ENCODE measurements at places on chromosomes 4 and X.

DNA sequence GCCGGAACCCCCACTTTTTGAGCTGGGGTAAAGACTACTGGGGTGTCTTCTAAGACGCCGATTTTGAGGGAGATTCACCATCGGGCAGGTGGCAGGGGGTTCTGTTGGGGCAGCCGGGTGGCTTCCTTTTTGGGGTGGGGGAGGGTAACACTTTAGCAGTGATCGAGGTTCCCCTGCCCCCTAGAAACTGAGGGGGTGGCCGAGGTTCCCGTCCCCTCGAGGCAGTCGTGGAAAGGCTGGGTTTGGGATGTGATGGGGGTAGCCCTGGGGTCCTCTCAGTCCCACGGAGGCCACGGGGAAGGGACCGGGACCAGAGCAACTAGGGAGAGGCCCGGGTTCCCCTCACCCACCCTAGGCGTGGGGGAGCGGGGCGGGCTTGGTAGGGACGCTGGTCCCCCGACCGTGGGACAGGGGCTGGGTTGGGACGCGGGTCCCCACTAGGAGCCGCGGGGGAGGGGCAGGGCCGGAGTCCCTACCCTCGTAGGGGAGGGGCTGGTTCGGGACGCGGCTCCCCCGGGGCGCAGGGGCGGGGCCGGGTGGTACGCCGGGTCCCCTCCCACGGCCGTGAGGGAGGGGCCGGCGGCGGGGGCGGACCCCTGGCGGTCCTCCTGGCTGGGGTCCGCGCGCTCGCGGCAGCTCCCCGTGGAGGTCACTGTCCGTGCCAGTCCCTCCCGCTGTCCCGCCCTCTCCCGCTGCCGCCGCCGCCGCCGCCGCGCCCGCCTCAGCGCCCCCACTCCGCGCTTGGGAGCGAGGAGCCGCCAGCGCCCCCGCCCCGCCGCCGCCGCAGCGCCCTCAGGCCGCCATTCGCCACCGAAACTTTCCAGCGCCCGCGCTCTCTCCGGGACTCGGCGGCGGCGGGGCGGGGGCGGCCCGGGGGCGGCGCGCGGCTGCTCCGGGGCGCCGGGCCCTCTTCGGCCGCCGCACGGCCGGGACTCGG lies at the start of gene TBL1X:
TSS of gene TBL1X (plus strand) at position 624 of the 937 bp plus-strand sequence. CDS start 188,529 bp downstream, outside the sequence.
- DNase-seq: peak; percentile 55

GRCh38 chr4:116796022-116796421 lies 289.4 kb downstream of the TRAM1L1 start:
- DNase-seq: no peak

DNA sequence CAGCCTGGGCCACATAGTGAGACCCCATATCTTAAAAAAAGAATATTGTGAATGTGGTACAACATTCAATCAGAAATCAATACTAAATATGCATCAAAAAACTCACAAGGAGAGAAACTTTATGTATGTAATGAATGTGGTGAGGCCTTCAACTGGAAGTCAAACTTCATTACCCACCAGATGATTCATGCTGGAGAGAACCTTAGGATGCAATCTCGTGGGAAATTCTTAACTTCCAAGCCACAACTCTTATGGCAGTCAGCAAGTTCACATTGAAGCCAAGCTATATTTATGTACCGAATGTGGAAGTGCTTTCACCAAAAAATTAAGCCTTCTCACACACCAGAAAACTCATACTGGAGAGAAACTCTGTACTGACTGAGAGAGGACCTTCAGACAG lies 84.5 kb upstream of the UXT start:
- no peak for DNase-seq

DNA sequence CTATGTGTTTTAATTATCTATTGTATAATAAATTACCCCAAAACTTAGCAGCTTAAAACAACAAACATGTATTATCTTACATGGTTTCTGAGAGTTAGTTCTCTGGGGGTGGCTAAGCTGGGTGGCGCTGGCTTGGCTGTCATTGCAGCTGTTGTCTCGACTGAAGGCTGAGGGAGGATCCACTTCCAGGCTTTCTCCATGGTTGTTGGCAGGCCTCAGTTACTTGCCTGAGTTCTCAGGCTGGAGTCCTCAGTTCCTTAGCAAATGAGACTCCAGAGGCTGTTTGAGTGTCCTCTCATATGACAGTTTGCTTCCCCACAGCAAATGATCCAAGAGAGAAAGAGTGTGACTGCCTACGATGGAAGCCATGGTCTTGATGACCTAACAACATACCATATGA lies 23.5 kb upstream of the GALNT7 start:
- DNase-seq: no peak

DNA sequence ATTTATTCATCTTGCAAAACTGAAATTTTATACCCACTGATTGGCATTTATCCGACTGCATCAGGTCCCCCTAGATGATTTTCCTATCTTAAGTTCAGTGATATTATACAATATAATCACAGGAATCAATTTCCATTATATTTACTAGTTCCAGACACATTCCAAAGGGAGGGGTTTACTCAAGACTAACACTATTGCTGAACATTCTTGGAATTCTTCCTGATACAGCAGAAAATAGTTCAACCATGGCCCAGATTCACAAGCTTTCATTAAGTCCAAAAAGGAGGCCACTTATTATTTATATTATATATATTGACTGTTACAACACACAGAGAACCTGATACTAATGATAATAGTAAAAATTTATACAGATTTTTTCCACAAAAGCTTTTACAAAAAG lies 2353.6 kb downstream of the PCDH7 start:
- DNase-seq: no peak

DNA sequence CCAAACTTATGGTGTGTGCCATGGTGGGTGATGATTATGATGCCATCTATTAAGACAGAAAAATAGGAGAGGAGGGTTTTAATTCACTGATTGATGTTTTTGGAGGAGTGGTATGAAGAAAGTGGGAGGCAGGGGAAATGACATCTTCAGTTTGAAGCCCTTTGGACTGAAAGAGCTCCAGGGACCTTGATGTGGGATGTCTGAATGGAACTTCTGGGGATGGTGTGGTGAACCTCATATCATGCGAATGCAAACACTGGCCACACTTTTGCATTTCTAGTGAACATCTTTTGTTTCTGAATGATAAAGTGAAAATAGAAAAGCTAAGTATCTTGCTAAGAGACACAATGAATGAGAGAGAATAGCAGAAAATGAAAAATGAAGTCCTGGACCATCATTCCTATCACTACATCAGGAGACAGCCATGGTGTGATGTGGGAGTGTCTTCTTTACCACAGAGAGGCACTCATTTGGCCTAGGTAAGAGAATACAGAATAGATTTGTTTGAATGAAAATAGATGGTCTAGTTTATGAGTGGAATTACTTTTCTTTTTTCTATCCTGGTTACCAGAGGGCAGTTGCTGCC lies 123.5 kb downstream of the ZNF827 start:
- DNase-seq: no peak

- DNase-seq: no peak
These were observed 745.4 kb downstream of the TECRL start for GRCh38 chr4:63663870-63664269.

GRCh38 chr4:73486497-73486896 lies 5.0 kb downstream of the AFM start:
- no peak for DNase-seq

DNA sequence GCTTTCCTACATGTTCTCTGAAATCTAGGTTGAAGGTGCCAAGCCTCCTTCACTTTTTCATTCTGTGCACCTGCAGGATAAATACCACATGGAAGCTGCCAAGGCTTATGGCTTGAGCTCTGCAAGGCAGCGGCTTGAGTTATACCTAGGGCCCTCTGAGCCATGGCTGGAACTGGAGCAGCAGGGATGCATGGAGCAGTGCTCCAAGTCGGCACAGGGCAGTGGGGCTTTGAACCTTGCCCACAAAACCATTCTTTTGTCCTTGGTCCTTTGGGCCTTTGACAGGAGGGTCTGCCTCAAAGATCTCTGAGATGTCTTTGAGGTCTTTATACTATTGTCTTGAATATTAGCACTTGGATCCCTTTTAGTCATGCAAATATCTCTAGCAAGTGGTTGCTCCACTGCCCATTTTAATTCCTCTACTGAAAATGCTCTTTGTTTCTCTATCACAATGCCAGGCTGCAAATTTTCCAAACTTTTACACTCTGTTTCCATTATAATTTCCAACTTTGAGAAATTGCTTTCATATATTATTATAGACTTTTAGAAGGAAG lies 536.2 kb upstream of the KLHL4 start:
- DNase-seq: no peak

DNA sequence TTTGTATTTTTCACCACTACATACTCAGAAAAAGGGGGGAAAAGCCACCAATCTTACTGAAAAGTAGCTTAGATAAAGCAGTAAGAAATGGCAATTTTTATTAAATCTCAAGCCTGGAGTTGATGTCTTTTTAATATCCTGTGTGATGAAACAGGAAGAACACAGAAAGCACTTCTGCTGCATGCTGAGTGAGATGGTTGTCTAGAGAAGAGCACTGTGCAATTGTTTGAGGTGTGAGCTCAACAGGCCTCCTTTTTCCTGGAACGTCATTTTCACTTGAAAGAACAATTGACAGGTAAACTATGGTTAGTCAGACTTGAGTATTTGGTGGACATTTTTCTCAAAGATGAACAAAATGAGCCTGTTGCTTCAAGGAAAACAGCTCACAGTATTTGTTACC lies 73.9 kb downstream of the RTL5 start:
- DNase-seq: no peak

GRCh38 chrX:101219864-101220346 lies 319 bp downstream of the DRP2 start:
- no peak for DNase-seq

DNA sequence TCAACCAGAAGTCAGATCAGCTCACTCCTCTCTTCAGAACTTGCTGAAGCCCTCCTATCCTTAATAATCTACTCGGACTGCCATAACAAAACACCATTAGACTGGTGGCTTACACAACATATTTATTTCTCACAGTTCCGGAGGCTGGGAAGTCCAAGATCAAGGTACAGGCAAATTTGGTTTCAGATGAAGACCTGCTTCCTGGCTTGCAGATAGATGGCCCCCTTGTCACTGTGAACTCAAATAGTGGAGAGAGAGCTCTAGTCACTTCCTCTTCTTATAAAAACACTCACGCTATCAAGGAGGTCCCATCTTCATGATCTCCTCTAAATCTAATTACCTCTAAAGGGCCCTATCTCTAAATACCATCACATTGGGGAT lies 125.1 kb downstream of the CAMK2D start:
- DNase-seq: peak; percentile 29

GRCh38 chrX:107154787-107155620 lies 36.4 kb upstream of the RBM41 start:
- DNase-seq: no peak

DNA sequence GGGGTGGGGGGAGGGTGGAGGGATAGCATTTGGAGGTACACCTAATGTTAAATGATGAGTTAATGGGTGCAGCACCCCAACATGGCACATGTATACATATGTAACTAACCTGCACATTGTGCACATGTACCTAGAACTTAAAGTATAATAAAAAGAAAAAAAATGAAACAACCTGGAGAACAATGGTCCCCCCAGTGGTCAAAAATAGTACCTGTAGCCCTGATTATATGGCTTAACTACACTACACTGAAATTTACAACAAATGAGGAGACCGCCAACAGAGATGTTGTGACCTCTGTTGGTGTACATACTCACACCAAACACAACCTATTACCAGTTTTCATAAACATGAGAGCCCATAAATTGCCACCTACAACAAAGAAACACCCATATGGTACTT lies 7.3 kb upstream of the MAGEE1 start:
- DNase-seq: no peak

DNA sequence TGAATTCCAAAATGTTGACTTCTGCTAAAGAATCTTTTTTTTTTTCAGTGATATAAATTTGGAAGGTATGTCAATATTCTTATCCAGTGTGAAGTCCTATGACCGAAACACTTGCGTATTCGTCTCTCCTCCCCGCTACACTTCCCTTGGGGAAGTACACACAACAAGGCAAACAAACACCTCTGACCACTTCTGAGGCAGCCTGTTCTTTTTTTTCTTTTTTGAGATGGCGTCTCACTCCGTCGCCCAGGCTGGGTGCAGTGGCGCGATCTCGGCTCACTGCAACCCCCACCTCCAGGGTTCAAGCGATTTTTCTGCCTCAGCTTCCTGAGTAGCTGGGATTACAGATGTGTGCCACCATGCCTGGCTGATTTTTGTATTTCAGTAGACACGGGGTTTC lies 78.1 kb upstream of the DHRSX start:
- no peak for DNase-seq

- DNase-seq: no peak
These were observed 2.4 kb upstream of the MORF4L2 start for GRCh38 chrX:103688946-103689345.

- DNase-seq: no peak
These were observed 107.0 kb upstream of the AR start for GRCh38 chrX:67436867-67437266.

DNA sequence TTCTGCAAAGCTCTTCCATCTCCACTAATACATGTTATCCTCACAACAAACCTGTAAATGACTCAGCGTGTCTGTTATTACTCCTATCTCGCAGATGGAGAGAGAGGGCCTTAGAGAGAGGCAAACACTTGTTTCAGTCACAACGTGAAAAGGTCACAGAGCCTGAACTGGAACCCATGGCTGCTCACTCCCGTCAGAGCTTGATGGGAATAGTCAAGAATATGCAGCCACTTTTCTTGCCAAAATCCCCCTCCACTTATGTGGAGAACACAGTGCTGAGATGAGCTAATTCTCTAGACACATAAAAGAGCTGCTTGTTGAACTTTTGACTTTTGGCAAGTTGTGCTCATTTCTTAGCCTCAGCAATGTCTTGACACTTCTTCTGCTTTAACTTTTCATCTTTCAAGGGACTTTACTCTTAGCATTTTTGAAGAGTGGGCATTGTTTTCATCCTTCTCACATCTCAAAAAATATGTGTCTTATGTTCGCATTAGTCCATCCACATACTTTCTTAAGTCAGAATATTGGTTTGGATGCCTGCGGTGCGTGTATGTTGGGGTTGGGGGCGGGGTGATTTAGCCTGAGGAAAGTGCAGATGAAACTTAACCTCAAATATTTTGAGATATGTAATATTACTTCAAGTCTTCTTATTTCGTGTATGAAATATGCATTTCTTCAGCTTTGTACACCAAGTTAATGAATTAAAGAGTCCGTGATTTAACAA lies 69.2 kb downstream of the SYNPO2 start:
- DNase-seq: no peak

Data from CD4-positive, alpha-beta T cell treated with Interferon gamma for 1 hour (primary cell).